ENCODE measurements at places on chromosomes 5 and 9.

- DNase-seq, result no peak
These were observed 5.9 kb upstream of the MELK start for GRCh38 chr9:36566813-36567221.

DNA sequence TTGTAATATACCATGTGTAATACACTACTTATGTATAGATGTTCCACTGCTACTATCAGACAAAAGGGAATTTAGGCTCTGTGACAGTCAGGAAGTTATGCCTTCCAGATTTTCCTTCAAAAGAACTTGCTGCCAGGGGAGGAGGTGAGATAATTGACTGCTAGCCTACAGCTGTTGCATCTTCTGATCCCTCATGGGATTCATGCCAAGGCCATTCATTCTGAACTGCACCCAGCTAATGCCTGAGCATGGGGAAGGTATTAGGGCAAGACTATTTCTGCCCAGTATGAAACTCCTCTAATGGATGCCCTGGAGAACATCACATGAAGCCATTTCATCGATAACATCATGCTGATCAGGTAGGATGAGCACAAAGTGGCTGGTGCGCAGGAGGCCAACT, 746.5 kb upstream of the ZNF608 start:
- no peak for DNase-seq

DNA sequence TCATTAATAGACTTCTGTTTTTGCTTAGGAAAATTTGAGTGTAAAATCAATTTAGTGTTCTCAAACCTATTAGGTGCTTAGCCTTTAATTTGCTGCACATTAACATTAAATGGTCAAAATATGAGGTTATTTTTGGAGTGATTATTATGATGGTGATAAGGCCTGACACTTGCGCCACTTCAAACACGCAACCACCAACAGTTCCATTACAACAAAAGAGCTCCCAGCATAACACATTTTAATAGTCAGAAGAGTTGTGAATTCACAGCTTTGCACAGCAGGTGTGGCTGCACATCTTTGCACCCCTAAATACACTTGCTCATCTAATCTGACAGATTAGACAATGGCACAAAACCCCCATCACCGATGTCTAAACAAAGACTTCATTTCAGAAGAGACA, 940.7 kb downstream of the NR2F1-AS1 start:
- DNase-seq, result no peak

- no peak for DNase-seq
These were observed 265.0 kb upstream of the ZNF608 start for GRCh38 chr5:125011419-125011818.

GRCh38 chr9:89375191-89375760, 57.0 kb downstream of the SECISBP2 start:
- DNase-seq, result no peak

- no peak for DNase-seq
These were observed 12.2 kb downstream of the LCN12 start for GRCh38 chr9:136964171-136964689.

GRCh38 chr5:14102666-14103065, 40.5 kb upstream of the TRIO start:
- no peak for DNase-seq

DNA sequence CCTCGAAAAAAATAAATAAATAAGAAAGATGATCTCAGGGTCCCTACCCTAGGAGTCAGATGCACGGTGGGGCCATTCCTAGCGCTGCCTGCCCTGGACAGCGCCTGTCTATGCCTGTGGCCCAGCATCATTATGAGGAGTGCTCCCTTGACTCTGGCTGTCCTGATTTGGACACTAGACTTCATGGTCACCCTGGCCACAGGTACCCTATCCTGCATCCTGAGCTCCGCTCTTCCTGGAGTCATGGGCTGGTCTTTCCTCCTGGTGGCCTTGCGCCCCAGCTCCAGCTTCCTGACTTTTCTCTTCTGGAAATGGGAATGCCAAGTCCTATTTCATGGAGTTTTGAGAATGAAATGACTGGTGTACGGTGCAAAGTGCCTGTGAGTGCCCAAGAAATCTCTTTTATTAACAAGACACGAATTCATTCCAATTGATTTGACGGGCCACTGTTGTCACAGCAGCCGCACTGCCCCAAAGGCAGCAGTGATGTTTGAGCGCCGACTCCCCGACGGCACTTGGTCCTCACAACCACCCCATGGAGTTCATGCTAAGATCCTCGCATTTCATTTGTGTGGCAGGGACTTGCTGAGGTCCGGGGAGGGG, 564 bp upstream of the AIF1L start:
- no peak for DNase-seq

- DNase-seq, result no peak
These were observed 6.9 kb upstream of the UBAC1 start for GRCh38 chr9:135968083-135968476.

- no peak for DNase-seq
These were observed 3.9 kb downstream of the CSNK1G3 start for GRCh38 chr5:123515904-123516303.

DNA sequence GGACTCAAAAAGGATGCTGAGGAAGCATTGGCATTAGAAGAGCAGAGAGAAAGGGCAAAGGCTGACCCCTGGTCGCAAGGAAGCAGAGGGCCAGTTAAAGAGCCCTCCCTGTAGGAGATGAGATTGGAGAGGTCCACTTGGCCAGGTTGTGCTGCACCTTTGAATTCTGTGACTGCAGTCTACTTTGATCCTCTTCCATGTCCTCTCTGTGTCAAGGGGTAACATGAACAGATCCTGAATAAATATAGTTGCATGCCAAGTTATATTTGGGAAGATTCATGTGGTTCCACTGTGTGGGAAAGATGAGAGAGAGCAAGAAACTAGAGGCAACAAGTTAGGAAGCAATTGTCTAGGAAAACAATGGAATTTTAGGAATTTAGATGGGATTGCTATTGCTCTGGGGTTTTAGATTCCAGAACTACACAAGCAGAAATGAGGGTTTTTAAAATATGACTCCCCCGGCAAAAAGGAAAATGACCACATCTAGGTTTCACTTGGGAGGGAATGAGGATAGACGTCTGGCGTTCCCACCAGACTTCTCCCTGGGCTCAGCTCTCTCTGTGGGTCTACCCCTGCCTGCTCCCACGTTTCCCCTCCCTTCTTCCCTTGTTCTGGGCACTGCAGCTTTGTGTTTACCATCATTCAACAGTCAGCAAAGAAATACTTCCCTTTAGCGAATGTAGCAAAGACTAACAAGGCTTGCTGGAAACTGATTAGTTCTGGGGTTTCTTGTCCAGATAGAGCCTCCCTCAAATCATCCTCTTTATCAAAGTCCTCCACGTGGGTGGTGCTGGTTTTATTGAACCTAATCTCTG, 63.6 kb downstream of the SNX18 start:
- DNase-seq, result no peak

- no peak for DNase-seq
These were observed 59.6 kb upstream of the SLC1A1 start for GRCh38 chr9:4430432-4431261.

- no peak for DNase-seq
These were observed 176.9 kb upstream of the SLC12A2 start for GRCh38 chr5:127906562-127907204.

DNA sequence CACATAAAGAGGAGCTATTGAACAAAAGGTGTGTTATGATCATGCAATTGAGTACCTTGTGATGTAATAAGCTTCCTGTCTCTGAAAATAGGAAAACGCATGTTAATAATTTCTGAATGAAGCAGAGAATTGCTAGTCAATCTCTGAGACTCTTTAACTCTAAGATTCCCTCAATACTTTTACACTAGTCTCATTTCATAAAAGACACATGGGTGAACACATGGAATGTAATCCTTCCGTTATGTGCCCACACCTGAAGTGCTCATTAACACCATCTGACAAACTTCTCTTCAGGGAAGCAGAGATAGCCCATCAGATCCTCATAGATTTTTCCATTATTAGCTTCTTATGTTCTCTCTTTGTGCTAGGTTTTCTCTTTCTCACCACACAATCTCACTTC, 182.4 kb downstream of the TLR4 start:
- DNase-seq, result no peak

GRCh38 chr5:137935694-137936093, 46.4 kb downstream of the PKD2L2 start:
- DNase-seq, result no peak

- no peak for DNase-seq
These were observed 56.1 kb upstream of the TUT7 start for GRCh38 chr9:86410281-86410680.

DNA sequence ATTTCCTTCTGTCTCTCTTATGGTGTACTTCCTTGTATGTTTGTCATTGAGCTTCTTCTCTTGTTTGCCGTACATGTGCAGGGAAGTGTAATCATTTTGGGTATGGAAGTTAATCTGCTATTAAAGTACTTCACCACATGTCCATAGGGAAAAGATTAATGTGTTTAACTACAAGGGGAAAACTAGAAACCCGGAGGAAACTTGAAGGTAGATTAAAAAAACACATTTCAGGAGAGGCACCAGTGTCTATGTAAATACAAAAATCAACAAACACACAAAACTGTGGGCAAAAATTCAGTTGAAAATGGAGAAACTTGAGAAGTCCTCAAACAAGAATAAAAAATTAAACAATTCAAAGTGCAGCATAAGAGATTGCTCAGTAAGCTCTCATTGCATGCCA, 166.4 kb downstream of the PBX3 start:
- no peak for DNase-seq

DNA sequence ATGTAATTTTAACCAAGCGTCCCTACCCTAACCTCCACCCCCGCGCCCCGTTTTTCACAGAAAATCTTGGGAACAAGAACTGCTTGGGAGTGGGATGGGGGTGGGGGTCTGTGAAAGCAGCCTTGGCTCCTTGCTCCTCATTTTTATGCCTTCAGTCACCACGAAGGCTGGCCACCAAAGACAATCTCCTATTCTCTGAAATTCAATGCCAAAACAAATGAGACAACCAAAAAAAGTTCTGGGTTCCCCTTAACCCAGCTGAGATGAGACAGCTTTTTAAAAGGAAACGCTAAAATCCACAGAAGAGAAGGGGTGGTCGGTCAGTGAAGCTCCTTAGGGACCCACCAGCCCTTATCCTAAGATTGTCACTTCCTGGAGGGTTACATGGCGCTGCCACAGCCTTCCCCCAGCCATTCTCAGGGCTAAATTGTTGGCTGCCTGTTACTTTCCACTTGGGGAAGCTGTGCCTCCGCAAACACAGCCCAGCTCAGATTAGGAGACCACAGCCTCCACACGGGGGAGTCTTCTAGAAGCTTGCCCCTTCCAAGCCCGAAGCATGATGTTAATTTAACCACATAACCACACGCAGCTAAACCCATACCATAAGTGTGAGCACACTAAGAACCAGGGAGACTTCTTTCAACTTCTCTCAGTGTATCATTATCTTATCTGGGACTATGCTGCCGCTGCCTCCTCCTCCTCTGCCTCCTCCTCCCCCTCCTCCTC, 136.3 kb downstream of the FOXD1 start:
- DNase-seq, result no peak

DNA sequence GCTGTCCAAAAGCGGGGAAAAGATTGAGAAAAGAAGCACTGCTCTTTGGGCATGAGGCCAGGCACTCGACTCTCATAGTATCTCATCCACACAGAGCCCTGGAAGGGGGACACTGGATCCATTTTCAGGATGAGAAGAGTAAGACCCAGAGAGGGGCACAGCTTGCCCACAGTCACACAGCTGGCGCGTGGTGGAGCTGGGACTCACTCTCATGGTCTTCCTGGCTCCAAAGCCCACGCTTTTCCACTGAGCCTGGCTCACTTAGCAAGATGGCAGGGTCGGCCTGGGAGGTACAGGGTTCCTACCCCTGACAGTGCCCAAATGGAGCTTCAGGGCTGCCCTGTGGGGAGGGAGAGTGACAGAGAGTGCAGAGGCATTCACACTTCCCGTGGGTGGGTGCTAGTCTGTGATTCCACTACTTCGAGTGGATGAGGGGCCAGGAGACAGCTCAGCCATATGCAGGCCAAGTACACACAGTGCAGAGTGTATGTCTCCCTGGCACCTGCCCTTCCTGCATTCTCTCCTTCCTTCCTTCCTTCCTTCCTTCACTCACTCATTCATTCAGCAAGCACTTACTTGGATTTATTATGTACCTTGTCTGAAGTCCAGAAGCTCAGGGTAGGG, 18.3 kb upstream of the IGFBPL1 start:
- DNase-seq, result no peak

- DNase-seq, result no peak
These were observed 147.5 kb upstream of the TSLP start for GRCh38 chr5:110923971-110924370.

DNA sequence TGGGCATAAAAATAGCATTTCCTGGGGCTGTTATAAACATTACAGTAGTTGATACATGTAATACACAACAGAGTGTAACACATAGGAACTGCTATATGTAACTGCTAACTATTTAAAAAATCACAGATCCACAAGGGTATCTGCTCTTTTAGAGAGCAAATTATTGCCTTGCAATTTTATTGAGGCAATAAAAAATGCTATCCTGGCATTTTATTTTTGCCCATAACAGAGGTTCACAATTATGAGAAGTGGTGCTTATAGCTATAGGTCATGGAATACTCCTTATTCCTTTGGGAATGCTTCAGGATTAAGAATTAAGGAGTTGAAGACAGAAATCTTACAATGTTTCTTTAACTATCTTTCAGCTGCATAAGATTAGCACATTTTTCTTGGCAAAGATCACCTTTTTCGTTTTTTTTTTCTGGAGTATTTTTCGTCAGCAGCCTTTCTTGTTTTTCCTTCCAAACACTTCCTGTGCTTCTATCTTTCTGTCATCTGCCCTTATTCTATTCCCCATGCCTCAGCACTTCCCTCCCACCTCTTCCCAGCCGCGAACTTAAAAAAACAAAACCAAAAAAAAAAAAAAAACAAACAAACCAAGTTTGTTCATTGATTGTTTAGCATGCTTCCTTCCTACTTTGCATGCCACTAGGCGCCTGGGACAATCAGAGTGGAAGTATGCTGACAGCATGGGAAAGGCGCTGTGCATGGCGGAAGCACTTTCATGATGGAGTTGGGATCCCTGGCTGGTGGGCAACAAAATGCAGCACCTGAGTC, 264.2 kb downstream of the MAST4 start:
- DNase-seq, result no peak

- no peak for DNase-seq
These were observed 44.5 kb upstream of the ANGPTL2 start for GRCh38 chr9:127166651-127167524.
